ENCODE measurements at places on chromosomes 1 and 21. TPM values are rescaled to one million over a fixed set of nuclear protein-coding genes. Genes with fewer than 3 reads are reported as not detected.

GRCh38 chr1:206497363-206497762, 10.0 kb upstream of the RASSF5 start:
- H3K27me3 ChIP-seq: no peaks in the 10 kb centered on the region
- peaks cover 27% of the 10 kb centered on the region for H3K4me1 ChIP-seq
- H3K36me3 ChIP-seq: no peaks in the 10 kb centered on the region
- H3K27ac ChIP-seq: no peak overlapping the region

GRCh38 chr21:15277466-15277865, 212.7 kb upstream of the NRIP1 start:
- no peaks in the 10 kb centered on the region for H3K27me3 ChIP-seq
- peaks cover 2% of the 10 kb centered on the region for H3K4me1 ChIP-seq
- no peaks in the 10 kb centered on the region for H3K36me3 ChIP-seq
- DNase-seq: no peak

GRCh38 chr1:200223613-200224012, 186.2 kb downstream of the ZNF281 start:
- H3K4me1 ChIP-seq: no peaks in the 10 kb centered on the region
- no peak overlapping the region for H3K4me3 ChIP-seq
- DNase-seq: no peak
- no peaks in the 10 kb centered on the region for H3K36me3 ChIP-seq
- no peak overlapping the region for H3K27ac ChIP-seq

Gene TRNAU1AP
- 33.0 TPM for total RNA-seq

Gene THEMIS2
- total RNA-seq: 23.3 TPM

GRCh38 chr21:45543710-45544448, 1.6 kb upstream of the SLC19A1 start:
- no peaks in the 10 kb centered on the region for H3K27me3 ChIP-seq
- H3K27ac ChIP-seq: no peak overlapping the region
- H3K36me3 ChIP-seq: no peaks in the 10 kb centered on the region
- peak; percentile 66 for DNase-seq

GRCh38 chr1:224333309-224333926, 3.4 kb upstream of the NVL start:
- no peaks in the 10 kb centered on the region for H3K27me3 ChIP-seq
- peaks cover 20% of the 10 kb centered on the region for H3K4me1 ChIP-seq

- H3K27me3 ChIP-seq: no peaks in the 10 kb centered on the region
- no peak overlapping the region for H3K4me3 ChIP-seq
- no peaks in the 10 kb centered on the region for H3K36me3 ChIP-seq
- H3K27ac ChIP-seq: no peak overlapping the region
- DNase-seq: no peak
These were observed 26.1 kb upstream of the HUNK start for GRCh38 chr21:31846690-31847089.

DNA sequence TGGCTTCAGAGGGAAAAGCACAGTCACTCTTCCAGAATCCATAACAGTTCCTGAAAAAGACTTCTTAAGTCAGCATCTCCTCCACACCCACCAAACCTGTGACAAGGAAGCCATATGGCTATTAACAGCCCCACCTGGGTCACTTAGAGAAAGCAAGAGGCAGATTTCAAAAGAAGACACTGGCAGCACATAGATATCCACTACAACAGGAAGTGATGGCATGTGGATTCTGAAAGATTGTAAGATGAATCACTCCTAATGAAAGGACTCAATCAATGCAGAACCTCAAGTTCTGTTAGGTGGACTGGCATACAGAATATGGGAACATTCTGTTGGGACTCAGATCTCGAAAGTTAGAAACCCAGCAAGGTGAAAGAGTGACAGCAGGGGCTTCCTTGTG, 365.9 kb downstream of the TGFB2 start:
- H3K4me3 ChIP-seq: no peak overlapping the region
- DNase-seq: no peak
- H3K27me3 ChIP-seq: no peaks in the 10 kb centered on the region
- no peaks in the 10 kb centered on the region for H3K36me3 ChIP-seq
- no peak overlapping the region for H3K27ac ChIP-seq

DNA sequence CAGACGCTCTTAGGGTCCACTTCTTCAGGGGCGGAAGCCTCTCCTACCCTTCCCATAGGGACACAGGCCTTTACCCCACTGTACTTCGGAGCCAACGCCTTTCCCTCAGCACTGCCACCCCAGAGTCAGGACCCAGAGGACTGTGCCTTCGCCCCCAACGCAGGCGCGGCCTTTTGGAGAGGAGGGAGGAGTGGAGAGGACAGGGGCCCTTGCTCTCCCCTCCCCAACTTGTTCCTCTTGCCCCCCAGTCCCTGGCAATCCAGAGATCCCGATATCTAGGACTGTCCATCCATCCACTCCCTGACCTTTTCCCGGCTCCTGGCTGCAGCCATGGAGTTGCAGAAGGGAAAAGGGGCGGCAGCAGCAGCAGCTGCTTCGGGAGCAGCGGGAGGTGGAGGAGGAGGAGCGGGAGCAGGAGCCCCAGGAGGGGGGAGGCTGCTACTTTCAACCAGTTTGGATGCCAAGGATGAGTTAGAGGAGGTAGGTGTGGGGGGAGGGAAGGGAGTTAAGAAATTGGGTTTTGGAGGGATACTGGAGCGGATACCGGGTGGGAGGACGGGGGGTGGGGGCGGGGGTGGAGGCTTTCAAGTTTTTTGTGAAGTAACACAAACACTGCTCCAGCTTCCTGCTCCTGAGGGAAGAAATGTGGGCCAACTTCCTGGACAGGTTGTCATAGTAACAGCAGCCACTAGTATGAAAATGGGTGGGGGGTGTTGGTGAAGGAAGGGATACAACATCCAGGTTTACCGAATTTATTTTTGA, 636 bp downstream of the INTS3 start:
- no peaks in the 10 kb centered on the region for H3K36me3 ChIP-seq
- peak overlapping the region; percentile 100 for H3K27ac ChIP-seq
- peaks cover 28% of the 10 kb centered on the region for H3K4me1 ChIP-seq
- peak; percentile 86 for DNase-seq

Gene MTARC2
- total RNA-seq: 22.7 TPM

Gene TNFRSF9
- not detected for total RNA-seq

DNA sequence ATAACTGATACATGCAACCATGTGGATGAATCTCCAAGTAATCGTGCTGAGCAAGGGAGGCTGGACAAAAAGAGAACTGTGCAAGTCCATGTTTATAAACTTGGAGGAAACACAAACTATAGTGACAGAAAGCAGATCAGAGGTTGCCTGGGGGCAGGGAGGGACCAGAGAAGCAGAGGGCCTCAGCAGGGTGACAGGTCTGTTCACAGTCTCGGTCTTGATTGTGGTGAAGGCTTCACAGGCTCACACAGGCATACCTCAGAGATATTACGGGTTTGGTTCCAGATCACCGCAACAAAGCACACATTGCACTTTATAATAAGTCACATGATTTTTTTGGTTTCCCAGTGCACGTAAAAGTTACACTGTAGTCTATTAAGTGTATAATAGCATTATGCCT, 28.5 kb downstream of the ACOT7 start:
- H3K36me3 ChIP-seq: no peaks in the 10 kb centered on the region
- no peak overlapping the region for H3K27ac ChIP-seq
- H3K27me3 ChIP-seq: no peaks in the 10 kb centered on the region
- peaks cover 24% of the 10 kb centered on the region for H3K4me1 ChIP-seq

DNA sequence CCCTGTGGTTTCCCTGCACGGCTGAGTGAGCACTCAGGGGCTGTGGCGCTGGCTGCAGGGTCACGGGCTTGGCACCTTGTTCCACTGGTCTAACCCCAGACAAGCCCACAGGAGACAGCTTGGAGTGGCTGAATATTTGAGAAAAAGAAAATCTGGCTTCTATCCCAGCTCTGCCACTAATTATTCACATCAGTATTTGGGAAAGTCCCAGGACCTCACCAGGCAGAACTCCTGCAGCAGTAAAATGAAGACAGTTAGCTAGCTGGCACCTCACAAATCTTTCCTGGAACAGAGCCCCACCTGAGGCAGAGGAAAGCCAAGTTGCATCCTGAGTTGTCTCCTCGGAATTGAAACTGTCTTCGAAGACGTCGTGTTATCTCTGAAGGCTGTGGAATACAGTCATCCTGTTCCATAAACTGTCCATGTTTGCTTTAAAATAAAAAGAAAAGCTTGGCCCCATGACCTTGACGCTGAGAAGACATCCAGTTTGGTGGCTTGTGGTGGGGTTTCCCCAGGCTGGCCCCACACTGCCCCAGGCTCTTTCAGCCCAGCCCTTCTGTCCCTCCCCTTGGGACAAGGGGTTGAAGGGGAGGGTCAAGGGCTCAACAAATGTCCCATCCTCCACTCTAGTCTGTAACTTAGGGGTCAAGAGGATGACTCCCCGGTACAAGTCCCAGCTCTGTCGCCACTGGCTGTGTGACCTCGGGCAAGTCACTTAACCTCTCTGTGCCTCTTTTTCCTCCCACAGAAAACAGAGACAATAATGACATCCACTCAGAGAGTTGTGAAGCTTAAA, 93.8 kb upstream of the TMPRSS2 start:
- no peaks in the 10 kb centered on the region for H3K4me1 ChIP-seq
- H3K4me3 ChIP-seq: no peak overlapping the region
- H3K27ac ChIP-seq: no peak overlapping the region
- H3K27me3 ChIP-seq: no peaks in the 10 kb centered on the region
- no peaks in the 10 kb centered on the region for H3K36me3 ChIP-seq

GRCh38 chr1:161506336-161507223, 1.3 kb downstream of the FCGR2A start:
- H3K4me1 ChIP-seq: no peaks in the 10 kb centered on the region
- H3K27me3 ChIP-seq: peaks cover 33% of the 10 kb centered on the region
- no peaks in the 10 kb centered on the region for H3K36me3 ChIP-seq
- no peak for DNase-seq

Gene TSPAN2
- total RNA-seq: 102 TPM

Gene OR2T29
- not detected for total RNA-seq

- H3K4me3 ChIP-seq: no peak overlapping the region
- H3K36me3 ChIP-seq: no peaks in the 10 kb centered on the region
- no peaks in the 10 kb centered on the region for H3K4me1 ChIP-seq
- DNase-seq: no peak
- no peaks in the 10 kb centered on the region for H3K27me3 ChIP-seq
These were observed 189.7 kb downstream of the RERE start for GRCh38 chr1:8627728-8628127.

DNA sequence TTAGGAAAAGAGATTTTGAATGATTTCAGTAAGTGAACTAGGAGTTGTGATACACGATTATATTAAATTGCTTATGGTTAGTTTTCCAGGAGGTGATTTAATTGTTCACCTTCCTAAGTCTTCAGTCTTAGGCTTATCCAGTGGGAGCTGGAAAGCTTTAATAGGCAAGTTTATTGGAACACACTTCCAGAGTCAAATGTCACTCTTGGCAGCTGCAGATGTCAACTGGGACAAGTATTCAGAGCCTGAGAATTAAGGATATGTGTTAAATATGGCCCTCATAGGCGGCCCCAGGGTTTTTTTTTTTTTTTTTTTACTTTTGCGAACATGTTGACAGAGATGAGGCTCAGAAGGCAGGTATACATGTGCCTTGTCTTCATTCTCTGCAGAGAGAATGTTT, 29.2 kb downstream of the UCK2 start:
- DNase-seq: no peak
- H3K27me3 ChIP-seq: no peaks in the 10 kb centered on the region
- no peaks in the 10 kb centered on the region for H3K36me3 ChIP-seq
- H3K27ac ChIP-seq: no peak overlapping the region
- no peaks in the 10 kb centered on the region for H3K4me1 ChIP-seq

DNA sequence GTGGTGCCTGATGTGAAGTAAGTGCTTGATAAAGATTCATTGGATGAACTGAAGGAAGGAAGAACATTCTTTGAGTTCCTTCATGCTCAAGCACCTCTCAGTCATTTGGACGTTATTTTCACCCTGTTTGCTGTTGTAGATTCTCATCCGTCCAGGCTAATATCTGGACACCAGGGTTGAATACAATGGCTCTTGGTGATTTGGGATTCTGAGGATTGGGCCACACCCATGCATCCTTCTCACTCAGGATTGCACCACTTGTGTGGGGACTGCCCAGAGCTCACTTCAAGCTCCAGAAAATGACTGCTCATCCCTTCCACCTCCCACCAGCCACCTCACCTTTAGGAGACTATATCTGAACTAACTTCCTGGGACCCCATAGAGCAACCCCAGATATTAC, 117.1 kb upstream of the IPO9 start:
- no peak overlapping the region for H3K4me3 ChIP-seq
- peak overlapping the region; percentile 88 for H3K27ac ChIP-seq
- peaks cover 4% of the 10 kb centered on the region for H3K36me3 ChIP-seq
- peak; percentile 78 for DNase-seq
- no peaks in the 10 kb centered on the region for H3K4me1 ChIP-seq

DNA sequence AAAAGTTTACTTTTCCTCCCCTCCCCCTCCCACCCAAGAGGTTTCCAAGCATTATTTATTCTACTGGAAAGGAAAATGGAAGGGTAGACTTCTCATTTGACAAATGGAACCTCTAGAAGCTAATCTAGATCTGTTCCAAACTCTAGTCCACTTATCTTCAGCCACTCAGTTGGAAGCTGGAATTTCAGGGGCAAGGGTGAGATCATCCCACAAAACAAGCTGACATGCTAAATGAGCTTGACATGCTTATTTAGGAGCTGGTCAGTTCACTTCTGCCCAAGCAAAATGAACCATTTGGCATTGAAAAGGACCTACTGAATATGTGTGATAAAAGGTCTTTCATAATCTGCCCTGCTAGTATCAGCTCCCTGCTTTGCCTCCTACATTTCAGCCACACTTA, 5.0 kb downstream of the LRRC41 start:
- H3K4me1 ChIP-seq: peaks cover 36% of the 10 kb centered on the region
- H3K27ac ChIP-seq: peak overlapping the region; percentile 24
- H3K27me3 ChIP-seq: no peaks in the 10 kb centered on the region
- H3K4me3 ChIP-seq: no peak overlapping the region
- peaks cover 47% of the 10 kb centered on the region for H3K36me3 ChIP-seq

DNA sequence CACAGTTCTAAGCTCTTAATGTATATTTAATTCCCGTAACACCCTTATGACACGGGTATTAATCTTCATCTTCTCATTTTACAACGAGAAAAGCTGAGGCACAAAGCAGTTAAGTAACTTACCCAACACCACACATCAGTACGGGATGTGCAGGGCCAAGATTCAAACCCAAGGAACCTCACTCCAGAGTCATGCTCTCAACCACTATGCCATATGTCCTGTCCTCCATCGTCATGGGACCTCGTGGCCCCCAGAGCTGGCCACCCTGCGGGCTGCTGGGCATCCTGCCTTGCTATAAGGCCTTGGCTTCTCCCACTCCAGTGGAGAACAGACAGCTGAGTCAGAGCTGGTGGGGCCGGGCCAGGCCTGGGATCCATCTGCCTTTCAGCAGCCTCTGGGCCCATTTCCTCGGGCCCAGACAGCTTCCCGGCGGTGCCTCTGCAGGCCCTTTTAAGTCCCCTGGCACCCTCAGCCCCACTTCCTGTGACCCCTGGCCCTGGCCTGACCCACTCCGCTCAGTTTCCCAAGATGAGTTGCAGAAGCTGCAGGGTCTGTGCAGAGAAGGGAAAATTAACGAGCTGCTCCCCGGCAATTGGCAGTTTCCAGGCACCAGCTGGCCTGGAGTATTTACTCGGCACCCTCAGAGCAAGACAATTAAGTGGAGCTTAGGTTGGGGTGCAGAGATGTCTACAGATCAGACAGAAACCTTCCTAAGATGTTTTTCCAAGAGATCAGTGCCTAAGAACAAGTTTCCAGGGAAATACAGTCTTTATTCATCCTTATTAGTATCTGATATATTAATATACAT, 98.2 kb downstream of the EPHB2 start:
- H3K4me1 ChIP-seq: peaks cover 23% of the 10 kb centered on the region
- no peak overlapping the region for H3K4me3 ChIP-seq
- H3K27ac ChIP-seq: peak overlapping the region; percentile 85
- H3K27me3 ChIP-seq: no peaks in the 10 kb centered on the region
- peak; percentile 88 for DNase-seq

GRCh38 chr1:21659924-21660326, 9.2 kb downstream of the RAP1GAP start:
- H3K4me3 ChIP-seq: no peak overlapping the region
- H3K27ac ChIP-seq: no peak overlapping the region
- H3K36me3 ChIP-seq: no peaks in the 10 kb centered on the region
- DNase-seq: no peak
- peaks cover 54% of the 10 kb centered on the region for H3K27me3 ChIP-seq
